Right hindlimb (tissue), 1 donor: ENCODE measurements at places on chromosomes 16 and 17.

GRCh38 chr17:72122765-72123529 lies 2.1 kb downstream of the SOX9 start:
- DNase-seq = peak; percentile 69

- no peak for DNase-seq
Measured at GRCh38 chr16:17347624-17348023, 123.1 kb downstream of the XYLT1 start.

DNA sequence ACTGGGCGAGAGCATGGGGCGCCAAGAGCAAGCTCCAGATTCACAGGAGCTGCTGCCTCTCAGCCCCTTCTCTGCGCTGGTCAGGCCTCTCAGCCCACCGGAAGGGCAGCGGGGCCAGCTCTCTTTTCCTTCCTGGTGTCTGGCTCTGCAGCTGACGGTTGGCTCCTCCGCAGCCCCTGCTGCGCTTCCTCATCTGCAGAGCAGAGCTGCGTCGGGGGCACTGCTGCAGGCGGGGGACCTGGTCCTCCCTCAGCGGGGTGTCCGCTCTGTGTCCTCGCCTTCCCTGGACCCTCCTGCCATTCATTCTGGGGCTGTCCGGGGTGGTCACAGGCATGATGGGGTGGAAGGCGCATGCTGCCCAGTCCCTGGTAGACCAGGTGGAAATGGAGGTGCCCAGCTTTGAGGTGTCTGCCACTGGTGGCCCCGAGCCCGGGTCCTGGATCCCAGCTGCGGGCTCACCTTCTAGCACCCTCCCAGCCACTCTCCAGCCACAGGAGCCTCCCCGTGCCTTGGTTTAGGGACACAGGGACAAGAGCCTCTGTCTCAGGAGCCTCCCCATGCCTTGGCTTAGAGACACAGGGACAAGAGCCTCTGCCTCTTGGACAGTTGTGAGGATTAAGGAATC lies 84.8 kb downstream of the IRF8 start:
- no peak for DNase-seq

GRCh38 chr17:81858170-81858966 lies 2.0 kb downstream of the P4HB start:
- DNase-seq = no peak

GRCh38 chr16:82629441-82630027 lies 2.8 kb downstream of the CDH13 start:
- no peak for DNase-seq

DNA sequence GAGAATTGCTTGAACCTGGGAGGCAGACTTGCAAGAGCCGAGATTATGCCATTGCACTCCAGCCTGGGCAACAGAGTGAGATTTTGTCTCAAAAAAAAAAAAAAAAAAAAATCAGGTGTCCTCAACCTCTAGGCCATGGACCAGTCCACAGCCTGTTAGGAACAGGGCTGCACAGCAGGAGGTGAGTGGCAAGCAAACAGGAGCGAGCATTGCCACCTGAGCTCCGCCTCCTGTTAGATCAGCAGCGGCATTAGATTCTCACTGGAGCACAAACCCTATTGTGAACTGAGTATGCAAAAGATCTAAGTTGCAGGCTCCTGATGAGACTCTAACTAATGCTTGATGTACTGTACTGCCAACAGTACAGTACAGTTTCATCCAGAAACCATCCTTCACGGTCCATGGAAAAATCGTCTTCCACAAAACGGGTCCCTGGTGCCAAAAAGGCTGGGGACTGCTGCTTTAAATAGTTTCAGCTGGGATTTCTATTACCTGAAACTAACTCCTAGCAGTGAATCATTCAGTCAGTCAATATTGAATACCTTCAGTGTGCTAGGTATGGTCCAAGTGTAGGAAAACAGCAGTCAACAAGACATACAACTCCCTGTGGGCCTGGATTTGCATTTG lies 56.3 kb upstream of the DHX40 start:
- DNase-seq = no peak

DNA sequence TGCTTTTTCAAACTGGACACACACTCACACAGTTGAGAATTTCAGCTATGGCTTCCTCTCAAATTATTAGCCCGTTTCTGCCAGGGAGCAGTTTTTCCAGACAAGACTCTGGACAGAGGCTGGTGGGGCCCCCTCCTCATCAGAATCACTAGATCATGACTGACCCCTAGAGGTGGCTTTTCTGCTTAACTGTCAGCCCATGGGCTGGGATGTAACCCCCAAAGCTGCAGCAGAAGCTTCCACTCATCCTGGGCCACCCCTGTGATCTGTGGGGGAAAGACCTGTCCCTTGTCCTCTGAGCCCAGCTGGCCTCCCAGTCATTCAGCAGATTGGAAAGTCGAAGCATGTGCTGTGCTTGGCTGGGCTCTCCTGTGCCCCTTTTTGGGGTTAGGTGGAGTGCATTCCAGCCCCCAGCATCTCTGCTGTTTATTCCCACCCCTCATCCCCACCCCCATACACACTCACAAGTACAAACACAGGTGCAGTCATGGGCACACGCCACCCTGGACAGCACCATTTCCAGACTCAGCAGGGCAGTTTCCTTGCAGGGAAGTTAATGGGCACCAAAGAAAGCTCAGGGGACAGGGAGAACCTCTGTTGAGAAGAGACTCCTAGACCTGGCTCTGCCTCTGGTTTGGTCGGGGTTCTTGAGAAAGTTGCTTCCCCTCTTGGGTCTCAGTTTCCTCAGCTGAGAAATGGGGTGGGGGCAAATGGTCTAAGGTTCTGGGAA lies 77.6 kb upstream of the RBL2 start:
- DNase-seq = no peak

DNA sequence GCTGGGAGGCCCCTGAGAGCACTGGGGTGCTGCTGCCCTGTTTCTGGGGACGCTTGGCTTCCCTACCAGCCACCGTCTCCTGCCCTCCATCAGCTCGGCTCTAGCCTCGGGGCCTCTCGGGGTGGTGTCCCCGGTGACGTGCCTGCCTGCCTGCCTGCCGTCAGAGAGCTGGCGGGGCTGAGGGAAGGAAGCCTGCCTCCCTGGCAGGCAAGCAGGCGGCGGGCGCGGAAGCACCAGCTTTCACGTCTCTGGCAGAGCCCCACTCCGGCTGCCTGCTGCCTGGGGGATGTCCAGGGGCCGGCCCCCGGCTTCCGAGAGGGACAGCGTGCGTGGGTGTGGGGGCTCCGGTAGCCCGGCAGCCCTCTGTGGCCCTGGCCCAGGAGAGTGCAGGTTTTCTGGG lies 9.3 kb downstream of the CENPX start:
- peak; percentile 69 for DNase-seq

- DNase-seq = peak; percentile 75
Measured at GRCh38 chr16:11297492-11298142, 16.5 kb upstream of the PRM1 start.

DNA sequence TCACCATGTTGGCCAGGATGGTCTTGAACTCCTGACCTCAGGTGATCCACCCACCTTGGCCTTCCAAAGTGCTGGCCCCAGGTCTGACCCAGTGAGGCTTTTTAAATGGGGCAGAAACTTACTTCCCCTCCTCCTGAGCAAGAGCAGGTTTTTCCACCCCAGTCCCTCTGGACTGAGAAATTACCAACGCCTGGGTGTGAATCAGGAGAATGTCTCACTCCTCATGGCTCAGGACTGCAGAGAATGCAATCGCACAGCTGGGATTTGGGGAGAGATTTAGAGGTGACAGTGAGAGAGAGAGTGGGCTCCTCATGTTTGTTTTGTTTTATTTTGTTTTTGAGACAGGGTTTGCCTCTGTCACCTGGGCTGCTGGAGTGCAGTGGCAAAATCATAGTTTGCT lies 203.6 kb downstream of the RAB11FIP4 start:
- DNase-seq = no peak

DNA sequence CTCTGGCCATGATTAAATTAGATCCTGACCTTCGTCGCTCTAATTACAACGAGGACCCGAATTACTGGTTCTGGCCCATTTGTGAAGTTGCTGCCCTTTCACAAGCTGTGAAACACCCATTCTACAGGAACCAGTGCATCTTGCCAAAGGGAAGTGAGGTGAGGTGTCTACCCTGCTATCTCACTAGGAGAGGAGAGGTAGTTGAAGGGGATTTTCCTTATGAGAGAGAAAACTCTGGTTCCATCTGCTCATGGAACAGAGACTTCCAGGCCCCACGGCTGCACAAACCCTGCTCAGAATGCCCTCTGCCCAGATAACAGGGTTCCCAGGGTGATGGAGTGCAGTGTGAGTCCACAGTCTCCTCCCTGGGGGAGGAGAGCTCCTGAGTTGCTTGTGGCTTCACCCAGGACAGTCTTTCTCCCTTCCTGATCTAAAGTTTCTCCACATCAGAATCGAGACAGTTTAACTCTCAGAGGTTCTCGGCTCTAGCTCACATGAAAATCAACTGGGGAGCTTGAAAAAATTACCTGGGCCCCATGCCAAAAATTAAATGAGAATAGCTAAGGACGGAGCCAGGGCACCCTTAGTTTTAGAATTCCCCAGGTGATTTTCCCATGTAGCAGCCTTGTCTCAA lies 7.8 kb upstream of the SSTR2 start:
- no peak for DNase-seq

GRCh38 chr16:84618581-84619460 lies 943 bp upstream of the COTL1 start:
- peak; percentile 59 for DNase-seq

DNA sequence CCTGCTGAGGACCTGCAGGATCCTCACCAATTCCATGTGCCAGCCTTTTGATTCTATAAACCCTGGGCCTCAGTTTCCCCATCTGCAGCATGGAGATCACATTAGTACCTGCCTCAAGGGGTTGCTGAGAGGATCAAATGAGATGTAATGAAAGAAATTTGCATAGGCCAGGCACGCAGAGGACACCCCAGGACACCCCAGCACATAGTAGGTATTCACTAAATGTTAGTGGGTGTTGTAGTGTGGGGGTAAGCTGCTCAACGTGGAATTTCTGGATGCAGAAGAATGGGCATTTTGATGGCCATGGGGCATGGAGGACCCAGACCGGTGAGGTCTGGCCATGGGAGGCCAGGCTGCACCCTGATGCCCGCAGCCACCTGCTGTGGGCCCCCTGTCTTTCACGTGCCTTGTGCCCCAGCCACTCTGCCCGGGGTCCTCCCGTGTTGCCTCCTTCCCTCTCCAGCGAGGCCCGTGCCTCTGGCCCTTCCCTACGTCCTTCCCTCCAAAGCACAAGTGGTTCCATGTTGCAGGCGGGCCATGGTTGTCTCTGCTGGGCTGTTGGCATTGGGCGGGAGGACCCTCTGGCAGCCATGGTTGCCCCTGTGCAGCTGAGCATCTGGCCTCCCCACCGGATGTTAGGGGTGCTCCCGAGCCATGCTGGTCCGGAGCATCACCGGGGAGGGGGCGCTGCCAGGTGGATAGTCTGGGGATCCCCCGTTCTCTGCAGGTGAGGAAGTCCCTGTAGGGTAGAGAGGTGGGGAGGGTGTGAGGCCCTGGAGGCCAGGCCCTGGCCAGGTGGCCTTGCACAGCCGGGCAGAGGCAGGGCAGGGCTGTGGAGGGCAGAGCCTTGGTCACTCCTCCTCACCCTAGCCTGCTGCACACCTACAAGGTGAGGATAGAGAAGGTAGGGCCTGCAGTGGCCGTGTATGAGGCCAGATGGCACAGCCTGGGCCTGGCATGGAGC lies 8.6 kb downstream of the MAP2K3 start:
- DNase-seq = no peak

DNA sequence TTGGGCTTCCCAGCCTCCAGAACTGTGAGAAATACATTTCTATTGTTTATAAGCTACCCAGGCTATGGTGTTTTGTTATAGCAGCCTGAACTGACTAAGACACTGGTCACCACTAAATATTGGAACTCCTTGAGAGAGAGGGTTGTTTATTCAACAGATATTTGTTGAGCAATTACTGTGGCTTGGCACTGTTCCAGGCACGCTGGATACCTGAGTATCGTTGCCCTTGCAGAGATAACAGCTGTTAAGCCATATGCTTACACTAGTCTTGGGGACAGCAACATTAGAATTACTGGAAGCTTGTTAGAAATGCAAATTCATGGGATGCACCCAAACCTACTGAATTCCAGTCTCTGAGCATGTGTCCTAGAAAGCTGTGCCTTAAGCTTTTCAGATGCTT lies 230.7 kb downstream of the HS3ST4 start:
- no peak for DNase-seq

GRCh38 chr17:28169621-28170349 lies 127.3 kb downstream of the NLK start:
- no peak for DNase-seq

DNA sequence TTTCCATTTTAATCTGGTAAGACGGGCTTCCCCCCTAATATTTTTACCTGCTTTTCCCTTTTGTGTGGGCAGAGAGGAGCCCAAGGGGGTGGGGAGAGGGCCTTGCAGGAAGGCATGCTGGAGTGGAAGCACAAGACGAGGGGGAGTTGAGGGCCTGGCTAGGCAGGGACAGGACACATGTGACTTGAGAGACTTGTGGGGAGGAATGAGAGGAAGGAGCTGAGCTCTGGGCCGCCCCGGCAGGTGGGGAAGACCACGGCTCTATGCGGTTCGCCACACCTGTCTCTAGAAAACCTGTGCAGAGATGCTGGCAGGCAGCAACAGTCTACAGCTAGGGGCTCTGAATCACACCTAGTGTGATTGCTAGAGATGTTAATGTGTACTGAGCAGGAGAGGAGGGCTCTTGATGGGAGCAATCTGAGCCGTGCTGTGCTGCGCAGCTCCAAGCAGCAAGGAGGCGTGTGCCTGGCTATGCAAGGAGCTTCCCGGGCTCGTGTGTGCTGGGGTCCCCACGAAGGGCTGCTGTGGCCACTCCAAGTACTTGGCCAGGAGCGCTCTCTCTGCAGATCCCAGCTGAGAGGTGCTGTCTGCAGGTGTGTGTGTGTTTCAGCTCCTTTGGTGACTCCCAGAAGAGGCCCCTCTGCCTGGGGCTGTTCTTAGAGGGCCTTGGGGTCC lies 50.2 kb downstream of the PDPK1 start:
- DNase-seq = no peak

- no peak for DNase-seq
Measured at GRCh38 chr17:43219746-43220380, 8.2 kb downstream of the TMEM106A start.

- DNase-seq = no peak
Measured at GRCh38 chr16:67477960-67478554, 2.9 kb downstream of the ATP6V0D1 start.

GRCh38 chr16:29834079-29834478 lies 13.8 kb downstream of the MVP start:
- DNase-seq = no peak

- no peak for DNase-seq
Measured at GRCh38 chr17:41018541-41018940, 8.5 kb downstream of the KRTAP1-5 start.

DNA sequence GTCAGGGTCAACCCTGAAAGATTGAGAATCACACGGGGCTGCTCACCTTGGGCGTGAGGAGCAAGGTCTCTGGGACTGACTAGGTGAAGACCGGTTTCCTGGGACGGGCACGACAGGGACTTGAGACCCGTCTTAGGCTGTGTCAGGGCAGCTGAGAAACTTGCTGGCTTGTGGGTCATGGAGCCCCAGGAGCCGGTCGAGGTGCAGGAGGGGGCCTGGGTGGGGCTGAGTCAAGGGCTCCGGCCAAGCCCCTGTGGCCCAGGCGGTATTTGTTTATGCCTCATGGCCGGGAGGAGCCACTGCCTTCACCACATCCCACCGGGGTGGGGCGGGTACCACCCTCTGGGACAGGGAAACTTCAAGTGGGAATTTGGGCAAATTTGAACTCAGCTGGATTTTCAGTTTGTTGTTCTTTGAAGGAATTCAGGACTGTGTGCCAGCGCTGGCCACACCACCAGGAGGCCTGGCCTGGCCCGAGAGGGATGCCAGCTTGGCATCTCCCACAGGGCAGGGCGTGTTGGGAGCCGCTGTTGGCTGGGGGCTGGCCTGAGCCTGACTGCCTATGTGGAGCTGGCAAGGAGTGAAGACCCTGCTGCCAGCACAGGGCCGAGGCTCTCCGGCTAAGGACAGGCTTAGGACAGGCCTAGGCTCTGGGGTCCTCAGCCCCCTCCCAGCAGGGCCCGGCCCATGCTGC lies 116.1 kb downstream of the METRNL start:
- peak; percentile 76 for DNase-seq
